ENCODE measurements at places on chromosomes 11 and 22.

GRCh38 chr22:19108807-19109197 is 13.4 kb downstream of the DGCR2 start:
- no peak for DNase-seq

DNA sequence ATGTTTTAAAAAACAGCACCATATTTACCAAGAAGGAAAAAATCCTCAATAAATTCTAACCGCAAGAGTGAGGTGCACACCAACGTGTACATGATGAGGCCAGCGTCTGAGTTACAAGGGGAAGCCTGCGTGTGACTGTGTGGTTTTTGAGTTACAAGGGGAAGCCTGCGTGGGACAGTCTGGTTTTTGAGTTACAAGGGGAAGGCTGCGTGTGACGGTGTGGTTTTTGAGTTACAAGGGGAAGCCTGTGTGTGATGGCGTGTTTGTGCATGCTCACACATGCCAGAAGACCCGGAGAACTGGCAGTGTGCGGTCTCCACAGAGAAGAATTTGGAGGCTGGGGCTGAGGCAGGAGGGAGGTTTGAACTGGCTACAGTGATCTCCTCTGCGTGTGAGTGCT is 1376.4 kb downstream of the TBC1D22A start:
- DNase-seq = no peak

- DNase-seq = no peak
These were observed 102.6 kb downstream of the PLEKHA7 start for GRCh38 chr11:16911658-16912057.

DNA sequence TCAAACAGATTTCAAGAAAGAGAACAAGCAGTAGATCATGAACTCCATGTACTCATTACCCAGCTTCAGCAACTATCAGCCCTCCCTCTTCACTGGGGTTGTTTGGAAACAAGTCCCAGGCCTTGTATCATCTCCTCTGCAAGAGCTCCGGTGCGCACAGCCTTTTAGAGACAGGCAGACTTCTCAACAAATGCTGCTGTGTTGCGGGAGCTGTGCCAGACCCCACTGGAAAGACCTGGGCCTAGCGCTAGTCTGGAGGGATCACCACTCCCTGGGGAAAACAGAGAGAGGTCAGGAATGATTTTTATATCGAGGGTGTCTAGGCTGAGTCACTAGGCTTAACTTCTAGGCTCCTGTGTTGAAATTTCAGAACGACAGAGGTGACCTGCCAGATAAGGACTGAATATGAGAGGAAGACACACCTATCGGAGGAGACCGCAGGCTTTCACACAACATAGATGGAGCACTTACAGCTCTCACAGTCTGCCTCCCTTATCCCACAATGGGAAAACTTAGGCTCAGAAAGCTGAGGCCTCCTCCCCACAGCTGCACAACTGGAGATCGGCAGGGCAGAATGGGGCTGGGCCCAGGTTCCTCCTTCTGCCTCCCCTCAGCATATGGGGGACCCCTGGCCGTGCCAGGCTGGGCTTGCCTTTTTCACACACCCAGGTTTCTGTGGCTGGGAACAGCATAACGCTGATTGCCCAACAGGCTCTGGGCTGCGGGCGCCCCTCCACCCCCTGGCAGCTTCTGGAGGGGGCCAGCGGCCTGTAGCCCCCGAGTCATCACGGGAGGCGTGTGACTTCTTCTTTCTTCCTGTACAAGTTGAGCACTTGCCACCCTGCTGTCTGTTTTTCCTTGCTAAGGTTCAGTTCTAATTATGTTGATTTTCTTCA is 86.0 kb downstream of the PKNOX2 start:
- DNase-seq = no peak

- no peak for DNase-seq
These were observed 115.6 kb downstream of the SGSM3 start for GRCh38 chr22:40485813-40486667.

GRCh38 chr11:2105511-2105910 is 33.7 kb downstream of the IGF2 start:
- no peak for DNase-seq
